ENCODE measurements at places on chromosomes 12 and 14. TPM values are rescaled to one million over a fixed set of nuclear protein-coding genes. Genes with fewer than 3 reads are reported as not detected.
A peak's percentile ranks its signal among the peaks of the same experiment; 100 is the strongest.

Gene ABCC9
- total RNA-seq: 0.89 TPM

Gene ASPG
- total RNA-seq: not detected

GRCh38 chr12:8916154-8916553, 1.8 kb downstream of the PHC1 start:
- no peaks in the 10 kb centered on the region for H3K27me3 ChIP-seq
- DNase-seq: no peak
- H3K27ac ChIP-seq: no peak overlapping the region
- no peak overlapping the region for H3K4me3 ChIP-seq
- peaks cover 9% of the 10 kb centered on the region for H3K36me3 ChIP-seq

- peaks cover 15% of the 10 kb centered on the region for H3K4me1 ChIP-seq
- DNase-seq: no peak
- H3K4me3 ChIP-seq: no peak overlapping the region
- H3K27me3 ChIP-seq: no peaks in the 10 kb centered on the region
Observed at GRCh38 chr12:1115484-1116231, 124.6 kb downstream of the ERC1 start.

DNA sequence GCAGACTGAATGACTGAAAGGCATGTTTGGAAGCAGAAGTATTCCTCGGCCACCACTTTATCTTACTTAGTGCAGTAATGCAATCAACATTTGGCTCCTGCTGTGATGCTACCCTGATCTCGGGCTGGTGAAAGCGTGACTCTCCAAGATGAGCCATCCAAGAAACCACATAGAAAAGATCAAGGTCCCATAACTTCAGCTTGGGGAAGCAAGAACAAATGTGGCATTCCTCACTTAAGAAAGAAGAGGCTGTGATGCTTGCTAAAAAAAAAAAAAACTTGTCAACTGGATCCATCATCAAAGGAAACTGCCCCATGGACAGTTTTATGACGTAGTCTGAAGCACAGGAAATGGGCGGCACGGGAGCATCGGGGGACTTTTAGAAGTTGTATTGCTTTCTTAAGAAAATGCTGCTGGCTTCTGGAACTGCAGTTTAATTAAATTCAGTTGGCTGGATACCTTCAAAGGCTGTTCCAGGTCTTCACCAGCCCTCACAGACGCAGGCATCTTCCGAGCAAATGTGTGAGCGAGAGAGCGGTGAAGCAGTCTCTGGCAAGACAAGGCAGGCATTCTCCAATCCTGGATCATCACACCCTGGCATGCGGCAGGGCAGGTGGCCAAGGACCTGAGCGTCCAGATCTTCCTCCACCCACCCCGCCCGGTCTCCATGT, 38.2 kb upstream of the MAP1LC3B2 start:
- DNase-seq: no peak
- H3K4me3 ChIP-seq: no peak overlapping the region
- peaks cover 29% of the 10 kb centered on the region for H3K4me1 ChIP-seq
- no peaks in the 10 kb centered on the region for H3K27me3 ChIP-seq
- no peaks in the 10 kb centered on the region for H3K36me3 ChIP-seq

- H3K4me1 ChIP-seq: peaks cover 10% of the 10 kb centered on the region
- DNase-seq: no peak
- no peak overlapping the region for H3K27ac ChIP-seq
- no peaks in the 10 kb centered on the region for H3K27me3 ChIP-seq
- no peak overlapping the region for H3K4me3 ChIP-seq
Observed at GRCh38 chr14:105271224-105271890, 23.0 kb downstream of the BTBD6 start.

DNA sequence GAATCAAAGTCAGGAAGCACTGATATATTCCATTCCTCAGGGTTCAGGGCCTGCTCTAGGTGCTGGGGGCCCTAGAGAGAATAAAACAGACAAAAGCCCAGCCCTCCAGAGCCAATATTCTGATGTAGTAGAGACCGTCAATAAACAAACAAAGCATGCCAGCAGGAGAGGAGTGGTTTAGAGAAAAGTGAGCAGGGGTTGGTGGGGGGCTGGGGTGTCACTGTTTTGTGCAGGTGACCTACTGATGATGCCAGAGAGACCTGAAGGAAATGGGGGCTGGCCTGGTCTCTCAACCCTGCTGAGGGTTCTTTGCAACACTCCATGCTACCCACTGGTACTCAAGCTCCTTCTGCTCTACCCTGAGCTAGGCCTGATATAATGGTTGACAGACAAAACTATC, 26.5 kb downstream of the IL26 start:
- no peak overlapping the region for H3K4me3 ChIP-seq
- H3K27ac ChIP-seq: no peak overlapping the region
- H3K27me3 ChIP-seq: peaks cover 61% of the 10 kb centered on the region
- H3K36me3 ChIP-seq: no peaks in the 10 kb centered on the region

GRCh38 chr14:104034976-104035699, 50.4 kb upstream of the ASPG start:
- H3K4me3 ChIP-seq: no peak overlapping the region
- H3K27me3 ChIP-seq: peaks cover 17% of the 10 kb centered on the region
- DNase-seq: no peak
- no peaks in the 10 kb centered on the region for H3K36me3 ChIP-seq
- no peak overlapping the region for H3K27ac ChIP-seq

GRCh38 chr14:89365061-89365801, 51.8 kb downstream of the FOXN3 start:
- peaks cover 4% of the 10 kb centered on the region for H3K36me3 ChIP-seq
- no peaks in the 10 kb centered on the region for H3K27me3 ChIP-seq
- H3K4me1 ChIP-seq: peaks cover 33% of the 10 kb centered on the region
- H3K27ac ChIP-seq: peak overlapping the region; percentile 41
- no peak for DNase-seq

- H3K4me1 ChIP-seq: no peaks in the 10 kb centered on the region
- no peaks in the 10 kb centered on the region for H3K36me3 ChIP-seq
- H3K27ac ChIP-seq: no peak overlapping the region
- no peak overlapping the region for H3K4me3 ChIP-seq
Observed at GRCh38 chr14:30034152-30034551, 106.5 kb upstream of the PRKD1 start.

GRCh38 chr14:76136476-76137110, 15.1 kb upstream of the GPATCH2L start:
- no peak for DNase-seq
- no peaks in the 10 kb centered on the region for H3K36me3 ChIP-seq
- no peak overlapping the region for H3K27ac ChIP-seq

DNA sequence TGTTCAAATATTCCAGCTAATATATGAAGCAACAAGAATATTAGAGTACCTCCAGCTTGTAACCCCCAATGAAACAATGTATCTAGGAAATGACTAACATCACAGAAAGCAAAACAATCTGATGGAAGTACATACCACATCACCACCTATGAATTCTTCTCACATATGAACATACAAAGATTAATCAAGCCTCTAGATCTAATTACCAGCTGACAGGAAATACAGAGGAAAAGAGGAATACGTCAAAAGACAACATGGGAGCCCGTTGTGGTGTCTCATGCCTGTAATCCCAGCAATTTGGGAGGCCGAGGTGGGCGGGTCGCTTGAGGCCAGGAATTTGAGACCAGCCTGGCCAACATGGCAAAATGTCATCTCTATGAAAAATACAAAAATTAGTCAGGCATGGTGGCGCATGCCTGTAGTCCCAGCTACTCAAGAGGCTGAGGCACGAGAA, 7.5 kb downstream of the NEDD8 start:
- no peak overlapping the region for H3K4me3 ChIP-seq
- no peak overlapping the region for H3K27ac ChIP-seq
- no peak for DNase-seq
- H3K4me1 ChIP-seq: peaks cover 11% of the 10 kb centered on the region
- H3K36me3 ChIP-seq: no peaks in the 10 kb centered on the region
- no peaks in the 10 kb centered on the region for H3K27me3 ChIP-seq

DNA sequence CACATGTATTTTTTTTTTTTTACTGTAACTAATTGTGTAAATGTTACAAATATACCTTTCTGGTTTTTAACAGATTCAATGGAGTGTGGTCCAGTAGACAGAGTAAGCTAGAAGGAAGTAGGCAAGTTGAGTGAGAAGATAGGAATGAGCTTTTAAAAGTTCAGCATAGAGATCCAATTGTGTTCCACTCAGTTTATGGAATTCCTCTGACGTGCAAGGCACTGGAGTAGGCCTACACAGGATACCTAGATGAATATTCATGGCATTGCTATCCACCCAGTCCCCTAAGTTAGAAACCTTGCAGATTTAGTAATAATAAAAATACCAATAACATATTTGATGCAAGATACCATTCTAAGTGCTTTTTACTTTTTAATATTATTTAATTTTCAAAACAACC, 225.6 kb upstream of the ARID2 start:
- no peaks in the 10 kb centered on the region for H3K36me3 ChIP-seq
- H3K27me3 ChIP-seq: peaks cover 34% of the 10 kb centered on the region
- no peak overlapping the region for H3K4me3 ChIP-seq
- H3K4me1 ChIP-seq: no peaks in the 10 kb centered on the region
- no peak for DNase-seq

DNA sequence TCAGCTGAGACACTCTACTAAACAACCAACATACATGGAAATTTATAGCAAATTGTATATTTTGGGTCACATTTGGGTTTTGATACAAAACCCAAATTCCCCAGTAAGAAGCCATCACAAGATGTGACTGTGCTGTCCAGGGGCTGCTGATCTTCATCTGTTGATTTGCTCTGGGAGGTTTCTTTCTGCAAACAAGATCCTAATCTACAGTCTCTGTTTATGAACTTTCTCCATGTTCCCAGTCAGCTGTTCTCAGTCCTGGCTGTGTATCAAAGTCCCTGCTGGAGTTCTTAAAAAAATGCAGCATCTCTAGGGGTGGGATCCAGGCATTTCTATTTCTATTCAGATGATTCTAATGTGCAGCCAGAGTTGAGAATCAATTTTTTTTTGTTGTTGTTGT, 85.1 kb downstream of the ATP23 start:
- H3K4me3 ChIP-seq: no peak overlapping the region
- H3K27me3 ChIP-seq: peaks cover 13% of the 10 kb centered on the region
- no peaks in the 10 kb centered on the region for H3K36me3 ChIP-seq
- no peak for DNase-seq
- H3K4me1 ChIP-seq: no peaks in the 10 kb centered on the region

DNA sequence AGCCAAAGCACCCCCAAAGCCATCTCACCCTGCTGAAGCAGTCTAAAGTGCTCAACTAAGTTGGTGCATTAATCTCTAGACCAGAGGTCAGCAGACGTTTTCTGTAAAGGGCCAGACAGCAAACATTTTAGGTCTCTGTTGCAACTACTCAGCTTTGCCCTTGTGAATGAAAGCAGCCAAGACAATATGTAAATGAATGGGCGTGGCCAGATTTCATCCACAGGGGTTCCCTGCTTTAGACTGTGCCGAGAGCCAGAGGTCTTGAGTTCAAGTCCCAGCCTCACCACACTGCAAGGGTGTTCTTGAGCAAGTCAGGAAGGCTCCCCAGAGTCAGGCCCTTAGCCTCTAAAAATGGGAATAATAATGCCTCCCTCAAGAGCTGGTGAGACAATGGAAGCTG, 166.2 kb downstream of the CHST11 start:
- H3K36me3 ChIP-seq: no peaks in the 10 kb centered on the region
- no peak overlapping the region for H3K4me3 ChIP-seq
- no peak for DNase-seq
- H3K27me3 ChIP-seq: no peaks in the 10 kb centered on the region

GRCh38 chr14:104871656-104872468, 6.8 kb downstream of the CEP170B start:
- no peaks in the 10 kb centered on the region for H3K27me3 ChIP-seq
- no peak for DNase-seq
- H3K4me3 ChIP-seq: no peak overlapping the region
- peaks cover 2% of the 10 kb centered on the region for H3K36me3 ChIP-seq
- H3K27ac ChIP-seq: no peak overlapping the region

DNA sequence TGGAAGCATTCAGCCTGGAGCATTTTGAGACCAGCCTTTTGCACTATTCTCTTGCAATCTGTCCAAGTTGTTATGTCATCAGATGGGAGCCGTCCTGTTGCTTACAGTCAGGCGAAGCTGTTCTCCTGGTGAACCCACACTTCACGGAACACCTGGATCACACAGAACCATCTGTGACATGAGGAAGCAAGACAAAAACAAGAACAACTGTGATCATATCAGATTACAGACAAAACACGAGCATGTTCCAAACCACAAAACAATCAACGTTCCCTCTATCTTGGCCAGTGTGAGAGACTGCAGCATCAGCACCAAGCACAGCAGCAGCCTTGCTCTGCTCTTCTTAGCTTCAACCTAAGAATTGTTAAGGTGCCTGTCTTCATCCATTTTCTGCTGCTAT, 180.5 kb upstream of the SFSWAP start:
- no peak for DNase-seq
- no peak overlapping the region for H3K4me3 ChIP-seq
- H3K4me1 ChIP-seq: no peaks in the 10 kb centered on the region
- no peak overlapping the region for H3K27ac ChIP-seq
- no peaks in the 10 kb centered on the region for H3K36me3 ChIP-seq
